Renal cortical epithelial cell (primary cell): ENCODE measurements at places on chromosomes 3 and 15. TPM values are rescaled to one million over a fixed set of nuclear protein-coding genes. Genes with fewer than 3 reads are reported as not detected.

DNA sequence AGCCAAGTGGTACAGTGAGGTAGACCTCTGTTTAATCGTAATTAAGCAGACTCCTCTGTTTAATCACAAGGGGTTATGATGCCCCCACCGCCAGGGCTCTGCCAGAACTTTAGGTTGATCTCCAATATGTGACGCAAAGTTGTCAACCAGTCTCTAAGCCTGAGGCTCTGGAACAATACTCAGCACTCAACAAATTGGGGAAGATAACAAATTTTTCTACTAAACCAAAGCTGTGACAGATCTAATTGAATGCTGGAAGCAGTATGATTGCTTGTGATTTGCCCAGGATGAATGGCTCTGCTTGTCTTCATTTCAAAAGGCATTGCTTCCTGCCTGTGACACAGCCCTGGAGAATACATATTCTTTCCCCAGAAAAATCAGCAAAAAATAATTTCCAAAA is 57.1 kb downstream of the SNTN start:
- no peak for DNase-seq

DNA sequence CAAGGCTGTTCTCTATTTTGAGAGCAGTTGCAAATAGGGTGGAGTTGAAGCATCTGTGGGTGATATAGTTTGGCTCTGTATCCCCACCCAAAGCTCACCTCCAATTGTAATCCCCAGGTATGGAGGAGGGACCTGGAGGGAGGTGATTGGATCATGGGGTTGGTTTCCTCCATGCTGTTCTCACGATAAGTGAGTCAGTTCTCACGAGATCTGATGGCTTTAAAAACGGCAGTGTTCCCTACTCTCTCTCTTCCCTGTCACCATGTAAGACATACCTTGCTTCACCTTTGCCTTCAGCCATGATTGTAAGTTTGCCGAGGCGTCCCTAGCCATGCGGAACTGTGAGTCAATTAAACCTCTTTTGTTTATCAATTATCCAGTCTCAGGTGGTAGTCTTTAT is 21.0 kb downstream of the CHST2 start:
- no peak for DNase-seq

- DNase-seq = peak; percentile 18
Measured at GRCh38 chr3:192449036-192449435, 278.3 kb downstream of the FGF12 start.

DNA sequence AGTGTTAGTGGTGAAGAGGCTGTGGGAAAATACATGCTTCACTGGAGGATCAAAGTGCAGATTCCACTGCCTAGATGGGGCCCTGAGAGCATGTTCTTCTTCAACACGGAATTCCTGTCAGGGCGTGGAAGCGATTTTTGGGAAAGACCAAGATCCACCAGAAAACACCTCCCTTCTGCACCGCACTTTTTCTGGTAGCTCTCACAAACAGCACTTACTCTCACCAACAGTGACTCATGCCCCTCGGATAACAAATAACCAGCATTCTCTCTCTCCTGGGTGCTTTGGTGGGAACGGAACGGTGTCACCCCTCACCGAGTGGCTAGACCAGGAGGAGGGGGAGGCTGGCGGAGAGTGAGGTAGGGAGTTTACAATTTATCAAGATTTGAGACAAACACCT is 40.1 kb downstream of the ADAMTSL3 start:
- DNase-seq = peak; percentile 87

DNA sequence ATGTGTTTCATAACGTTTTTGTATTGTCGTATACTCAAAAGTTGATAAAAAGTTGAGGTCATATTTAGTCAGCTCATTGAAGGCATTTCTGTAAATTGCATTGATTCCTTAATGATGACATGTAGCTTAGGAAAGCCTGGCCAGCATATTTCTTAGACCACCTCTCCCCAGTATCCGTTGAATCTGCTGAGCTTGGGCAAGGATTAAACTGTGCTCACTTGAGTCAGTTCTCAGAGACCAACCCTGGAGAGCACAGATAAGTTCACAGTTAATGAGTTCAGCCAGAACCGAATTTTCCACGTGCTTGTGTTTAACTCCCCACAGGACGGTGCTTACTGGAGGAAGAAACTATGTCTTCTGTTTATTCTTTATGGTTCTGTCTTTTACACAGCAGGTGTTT is 132.7 kb downstream of the SLC25A26 start:
- no peak for DNase-seq

- no peak for DNase-seq
Measured at GRCh38 chr3:24679429-24679828, 184.8 kb upstream of the THRB start.

DNA sequence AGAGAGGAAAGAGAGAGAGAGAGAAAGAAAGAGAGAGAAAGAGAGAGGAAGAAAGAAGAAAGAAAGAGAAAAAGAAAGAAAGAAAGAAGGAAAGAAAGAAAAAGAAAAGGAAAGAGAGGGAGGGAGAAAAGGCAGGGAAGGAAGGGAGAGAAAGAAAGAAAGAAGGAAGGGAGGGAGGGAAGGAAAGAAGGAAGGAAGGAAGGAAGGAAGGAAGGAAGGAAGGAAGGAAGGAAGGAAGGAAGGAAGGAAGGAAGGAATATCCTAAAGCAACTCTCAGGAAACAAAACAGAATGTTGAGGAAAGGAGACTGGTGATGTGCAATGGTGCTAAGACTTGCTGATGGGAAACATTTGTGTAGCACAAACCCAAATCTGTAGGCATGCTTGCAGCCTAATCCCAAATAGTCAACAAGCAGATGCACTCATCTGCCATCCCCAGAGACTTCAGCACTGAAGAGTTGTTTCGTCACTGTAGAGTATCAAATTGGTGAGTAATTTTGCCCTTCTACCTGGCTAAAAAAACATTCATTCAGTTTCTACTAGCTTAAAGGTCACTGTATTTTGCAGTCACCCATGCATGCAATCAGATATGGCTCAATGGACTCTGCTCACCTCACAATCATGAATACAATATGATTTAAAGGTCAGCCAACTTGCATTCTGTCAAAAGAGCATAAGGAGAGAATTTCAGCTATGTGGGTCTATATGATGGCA is 480.3 kb downstream of the FGF12 start:
- DNase-seq = peak; percentile 38

- peak; percentile 98 for DNase-seq
Measured at GRCh38 chr3:97957617-97958311, 14.5 kb downstream of the RIOX2 start.

- DNase-seq = no peak
Measured at GRCh38 chr3:170274641-170275040, 52.4 kb downstream of the PRKCI start.

GRCh38 chr3:39021465-39022285 is 30.1 kb downstream of the SCN11A start:
- DNase-seq = no peak

GRCh38 chr3:84904816-84905555 is 53.8 kb upstream of the CADM2 start:
- no peak for DNase-seq

- DNase-seq = no peak
Measured at GRCh38 chr15:92524874-92525565, 130.6 kb downstream of the FAM174B start.

- DNase-seq = peak; percentile 65
Measured at GRCh38 chr3:124529826-124530571, 200.3 kb upstream of the UMPS start.

GRCh38 chr3:66785191-66785909 is 212.8 kb upstream of the KBTBD8 start:
- DNase-seq = no peak

- DNase-seq = no peak
Measured at GRCh38 chr15:77516786-77517185, 96.1 kb downstream of the HMG20A start.

DNA sequence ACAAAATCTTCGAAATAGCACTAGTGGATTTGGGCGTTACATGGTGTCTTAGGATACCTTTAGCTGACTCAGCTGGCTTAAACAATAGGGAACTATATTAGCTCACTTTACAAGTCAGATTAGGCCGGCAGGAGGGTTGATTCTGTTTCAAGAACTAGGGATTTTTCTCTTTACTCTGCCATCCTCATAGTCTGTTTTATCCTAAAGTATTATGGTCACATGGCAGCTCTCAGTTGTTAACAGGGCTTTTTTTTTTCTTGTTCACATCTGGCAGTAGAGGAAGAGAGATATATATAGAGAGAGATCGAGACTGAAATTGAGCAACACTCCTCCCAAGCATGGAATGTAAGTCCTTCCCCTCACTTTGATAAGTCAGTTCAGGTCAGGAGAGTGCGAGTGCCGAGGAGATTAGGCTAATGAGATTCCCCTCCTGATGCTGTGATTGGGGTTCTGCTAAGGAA is 32.9 kb downstream of the CHP1 start:
- no peak for DNase-seq

DNA sequence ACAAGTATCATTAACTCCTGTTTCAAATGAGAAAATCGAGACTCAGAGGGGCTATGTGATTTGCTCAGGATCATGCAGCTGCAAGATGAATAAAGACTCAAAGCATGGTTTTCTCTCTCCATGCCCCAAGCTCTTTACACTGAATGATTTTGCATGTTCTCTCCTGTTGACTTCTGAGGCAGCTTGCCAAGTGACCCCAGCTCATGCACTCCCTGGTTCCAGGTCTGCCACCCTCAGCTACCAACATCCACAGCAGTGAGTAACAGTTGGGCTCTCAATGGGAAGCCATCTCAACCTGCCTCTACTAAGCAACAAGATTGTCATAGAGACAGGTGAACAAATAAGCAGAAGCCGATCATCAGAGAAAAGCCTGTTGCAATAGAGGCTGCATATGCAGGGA is 116.9 kb upstream of the GADL1 start:
- DNase-seq = peak; percentile 48

GRCh38 chr3:25073423-25073822 is 354.6 kb upstream of the RARB start:
- no peak for DNase-seq

GRCh38 chr3:120864541-120864940 is 43.5 kb upstream of the STXBP5L start:
- DNase-seq = no peak

- peak; percentile 78 for DNase-seq
Measured at GRCh38 chr3:108420926-108421325, 89.5 kb downstream of the MYH15 start.

DNA sequence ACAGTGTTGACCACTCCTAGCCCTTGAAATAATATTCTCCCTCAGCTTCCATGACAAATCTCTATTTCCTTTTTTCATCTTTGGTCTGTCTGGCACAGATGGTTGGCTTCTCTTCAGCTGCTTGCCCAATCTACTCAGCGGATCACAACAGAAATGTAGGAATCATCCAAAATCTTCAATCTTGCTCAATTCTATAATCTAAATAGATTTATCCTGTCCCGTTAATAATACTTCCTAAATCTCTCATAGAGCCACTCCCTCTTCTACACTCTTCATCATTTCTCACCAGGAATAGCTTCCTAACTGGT is 3.8 kb downstream of the PEAK1 start:
- no peak for DNase-seq

GRCh38 chr15:27820722-27821121 is 278.4 kb downstream of the OCA2 start:
- DNase-seq = no peak

GRCh38 chr3:56923526-56924224 is 121.9 kb upstream of the ARHGEF3 start:
- DNase-seq = peak; percentile 92

DNA sequence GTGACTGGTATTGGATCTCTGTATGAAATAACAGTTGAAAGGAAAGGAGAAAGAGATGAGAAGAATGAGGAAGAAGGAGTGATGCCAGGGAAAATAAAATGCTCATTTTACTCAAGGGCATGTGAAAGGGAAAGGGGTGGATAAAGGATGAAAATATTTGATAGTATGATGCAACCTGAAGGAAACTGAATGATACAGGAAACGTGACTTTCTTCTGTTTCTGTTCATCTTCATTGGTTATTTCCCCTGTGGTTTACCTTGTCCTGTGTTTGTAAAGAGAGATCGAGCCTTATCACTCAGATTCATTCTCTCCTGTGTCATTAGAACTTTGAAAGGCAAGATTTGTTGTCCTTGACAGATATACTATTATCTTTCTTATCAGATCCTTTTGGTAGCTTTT is 243.6 kb upstream of the SLITRK3 start:
- DNase-seq = no peak

DNA sequence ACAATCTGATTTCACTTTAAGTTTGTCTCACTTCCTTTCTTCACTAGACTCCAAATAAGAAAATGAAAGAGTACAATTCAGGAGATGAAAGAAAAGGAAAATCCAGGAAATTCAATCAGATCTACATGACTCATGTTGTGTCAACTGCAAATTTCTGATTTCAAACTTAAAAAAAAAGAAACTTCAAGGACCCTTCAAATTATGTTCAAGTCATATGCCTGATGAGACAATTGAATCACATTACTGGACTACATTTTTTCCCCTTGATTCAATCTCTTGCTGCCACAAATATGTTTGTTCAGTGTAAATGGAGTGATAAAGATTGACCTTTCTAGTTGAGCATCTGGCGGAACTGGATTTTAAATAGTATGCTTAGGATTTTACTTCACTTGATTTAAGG is 37.4 kb downstream of the FRMD5 start:
- DNase-seq = peak; percentile 97

DNA sequence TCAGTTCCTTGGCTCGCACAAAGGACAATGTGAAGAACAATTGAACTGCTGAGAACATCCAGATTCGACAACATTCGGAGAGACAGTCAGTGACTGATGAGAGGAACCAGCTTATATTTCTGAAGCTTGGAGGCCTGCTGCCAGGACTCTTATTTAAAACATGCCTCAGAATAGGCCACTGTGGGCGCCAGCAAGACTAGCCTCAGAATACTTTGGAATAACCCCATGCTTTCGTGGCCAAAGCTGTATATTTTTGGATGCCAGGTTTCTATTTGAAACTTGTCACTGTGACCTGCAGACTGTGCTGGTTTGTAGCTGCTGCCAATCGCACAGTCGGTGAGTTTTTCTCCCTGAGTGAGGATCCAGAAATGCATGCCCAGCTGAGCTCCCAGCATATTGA is 129.9 kb upstream of the UBE3A start:
- no peak for DNase-seq

DNA sequence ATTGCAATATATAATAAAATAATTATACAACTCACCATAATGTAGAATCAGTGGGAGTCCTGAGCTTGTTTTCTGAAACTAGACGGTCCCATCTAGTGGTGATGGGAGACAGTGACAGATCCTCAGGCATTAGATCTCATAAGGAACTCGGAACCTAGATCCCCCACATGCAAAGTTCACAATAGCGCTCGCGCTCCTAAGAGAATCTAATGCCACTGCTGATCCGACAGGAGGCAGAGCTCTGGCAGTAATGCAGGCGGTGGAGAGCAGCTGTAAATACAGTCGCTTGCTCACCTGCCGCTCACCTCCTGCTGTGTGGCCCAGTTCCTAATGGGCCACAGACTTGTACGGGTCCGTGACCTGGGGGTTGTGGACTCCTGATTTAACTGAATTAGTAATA is 87.8 kb downstream of the P3H2 start:
- no peak for DNase-seq

- DNase-seq = no peak
Measured at GRCh38 chr3:171250444-171250843, 209.8 kb downstream of the TNIK start.

Gene TPRA1
- 54.2 and 110 TPM in 2 replicates for total RNA-seq

Gene AADAC
- 0.17 TPM in 1 of 2 replicates, not detected in the other for total RNA-seq

Gene KCNMB3
- under 0.01 and 2.1 TPM in 2 replicates for total RNA-seq

Gene ROBO2
- total RNA-seq = 1.1 and 1.2 TPM in 2 replicates

Gene KBTBD13
- not detected in 2 replicates for total RNA-seq

Gene NRROS
- total RNA-seq = 0.20 and 1.9 TPM in 2 replicates

Gene TM6SF1
- 0.52 TPM in 1 of 2 replicates, not detected in the other for total RNA-seq

Gene ABHD2
- total RNA-seq = 78.7 and 82.1 TPM in 2 replicates

Gene SLC51A
- total RNA-seq = not detected in 2 replicates

Gene STAC
- 22.1 and 22.4 TPM in 2 replicates for total RNA-seq

Gene MYH15
- total RNA-seq = 0.05 TPM in 1 of 2 replicates, not detected in the other

Gene LRRC15
- total RNA-seq = not detected in 2 replicates

Gene QRICH1
- total RNA-seq = 55.3 and 94.3 TPM in 2 replicates
